ENCODE measurements at places on chromosomes 3 and 15.

DNA sequence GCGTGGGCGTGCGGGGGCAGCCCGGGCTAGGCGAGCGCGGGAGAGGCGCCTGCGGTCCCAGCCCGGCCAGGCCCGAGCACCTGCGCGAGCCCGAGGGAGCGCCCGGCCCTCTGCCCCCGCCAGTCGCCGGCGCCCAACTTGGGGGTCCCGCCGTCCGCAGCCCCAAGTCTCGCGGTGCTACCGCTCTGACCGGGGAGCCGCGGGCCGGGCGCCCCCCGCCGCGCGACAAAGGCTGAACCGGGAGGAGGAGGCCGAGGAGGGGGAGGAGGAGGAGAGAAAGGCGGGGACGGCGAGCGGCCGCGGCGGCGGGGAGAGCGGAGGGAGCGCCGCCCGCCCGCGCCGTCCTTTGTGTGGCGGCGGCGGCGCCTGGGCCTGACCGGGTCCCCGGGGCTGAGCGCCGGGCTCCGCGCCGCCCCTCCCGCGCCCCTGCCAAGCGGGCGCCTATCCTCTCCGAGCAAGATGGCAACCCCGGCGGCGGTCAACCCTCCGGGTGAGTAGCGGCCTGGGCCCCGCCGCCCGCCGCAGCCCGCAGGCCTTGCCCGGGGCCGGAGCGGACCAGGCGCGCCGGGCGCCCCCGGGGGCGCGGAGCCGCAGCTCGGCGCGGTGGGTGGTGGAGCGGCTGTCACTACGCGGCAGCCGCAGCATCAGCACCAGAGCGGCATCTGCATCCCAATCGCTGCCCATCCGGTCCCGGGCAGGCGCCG is at the start of gene ARNT2:
TSS of gene ARNT2 (plus strand) at position 326 of the 704 bp plus-strand sequence. CDS start at position 460, 134 bp downstream.
- DNase-seq, result no peak

DNA sequence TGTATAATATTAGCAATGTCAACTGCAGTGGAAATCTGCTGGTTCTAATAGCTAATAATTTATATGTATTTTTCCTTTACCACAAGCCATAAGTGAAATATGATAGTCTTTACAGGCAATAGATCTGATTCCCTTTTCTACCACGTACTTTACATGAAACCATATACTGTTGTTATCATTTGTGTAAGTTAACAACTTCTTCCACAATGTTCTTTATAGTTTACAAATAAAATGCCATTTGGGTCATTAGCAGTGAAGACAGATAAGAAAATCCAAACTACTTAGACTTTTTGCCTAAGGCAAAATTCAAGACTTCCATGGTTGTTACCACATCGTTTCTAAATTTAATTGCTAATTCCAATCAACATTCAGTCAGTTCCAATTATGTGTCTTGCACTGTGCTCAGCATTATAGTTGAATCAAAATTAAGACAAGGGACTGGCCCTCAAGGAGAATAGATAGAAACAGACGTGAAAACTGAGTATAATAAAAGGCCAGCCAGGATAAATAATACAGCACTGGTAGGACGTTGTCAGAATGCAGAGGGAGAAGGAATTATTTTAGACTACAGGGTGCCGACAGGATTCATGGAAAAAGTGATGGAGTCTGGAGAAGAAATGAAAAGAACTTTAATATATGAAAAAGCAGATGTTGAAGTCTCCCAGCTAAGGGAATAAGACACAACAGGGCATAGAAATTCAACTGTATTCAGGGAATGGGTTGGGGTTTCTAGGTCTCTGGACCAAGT is 249.8 kb downstream of the ALCAM start:
- DNase-seq, result no peak

DNA sequence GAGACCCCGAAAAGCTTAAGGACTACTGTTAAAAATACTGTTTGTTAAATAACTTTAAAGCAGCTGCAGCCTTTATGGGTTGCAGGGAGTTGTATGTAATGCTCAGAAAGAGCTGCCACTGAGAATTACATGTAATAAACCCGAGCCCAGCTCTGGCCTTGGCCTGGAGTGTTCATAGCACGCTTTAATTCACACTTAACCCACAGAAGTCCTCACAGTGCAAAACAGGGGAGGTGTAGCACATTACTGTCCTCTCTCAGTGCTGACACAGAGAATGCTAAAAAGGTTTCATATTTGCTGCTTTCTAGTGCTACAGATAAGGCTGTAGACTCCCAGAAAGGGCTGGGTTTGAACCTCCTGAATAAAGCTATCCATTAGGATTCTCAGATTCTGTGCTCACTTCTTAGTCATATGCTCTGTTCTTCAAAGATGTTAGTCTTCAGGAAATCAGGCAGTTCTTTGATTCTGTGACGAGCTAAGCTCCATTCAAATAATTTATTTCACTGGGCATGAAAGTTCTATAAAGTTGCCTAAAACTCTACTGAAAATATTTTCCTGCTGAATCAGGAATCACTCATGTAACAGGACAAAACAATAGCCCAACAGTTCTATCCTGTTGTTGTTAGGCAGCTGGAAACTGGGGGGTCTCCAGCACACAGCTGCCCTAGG is 108.0 kb downstream of the SENP2 start:
- no peak for DNase-seq

- DNase-seq, result no peak
Observed at GRCh38 chr3:151293127-151293526, 14.8 kb upstream of the P2RY14 start.

DNA sequence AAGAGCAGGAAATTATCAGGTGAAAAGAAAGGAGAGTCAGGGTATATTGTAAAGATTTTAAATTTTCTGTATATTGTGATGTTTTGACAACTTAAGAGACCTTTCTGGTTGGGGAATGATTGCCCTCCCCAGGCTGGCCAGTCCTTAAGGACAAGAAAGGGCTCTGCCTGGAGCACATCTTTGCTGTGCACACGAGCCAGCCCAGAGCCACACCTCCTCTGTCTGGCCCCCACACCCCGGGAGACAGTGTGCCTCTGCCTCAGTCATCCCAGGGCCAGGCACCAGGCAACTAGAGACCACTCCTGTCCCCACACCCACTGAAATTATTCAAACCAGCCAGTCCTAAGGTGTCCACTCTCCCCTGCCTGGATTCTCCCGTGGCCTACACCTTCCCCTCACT is 67.1 kb downstream of the KBTBD12 start:
- no peak for DNase-seq

GRCh38 chr3:194982472-194982871 is 288.5 kb downstream of the XXYLT1 start:
- DNase-seq, result no peak

- peak; percentile 68 for DNase-seq
Observed at GRCh38 chr15:64809649-64810496, 15.6 kb downstream of the PIF1 start.

GRCh38 chr3:115666920-115667737 is 43.8 kb downstream of the GAP43 start:
- DNase-seq, result no peak

DNA sequence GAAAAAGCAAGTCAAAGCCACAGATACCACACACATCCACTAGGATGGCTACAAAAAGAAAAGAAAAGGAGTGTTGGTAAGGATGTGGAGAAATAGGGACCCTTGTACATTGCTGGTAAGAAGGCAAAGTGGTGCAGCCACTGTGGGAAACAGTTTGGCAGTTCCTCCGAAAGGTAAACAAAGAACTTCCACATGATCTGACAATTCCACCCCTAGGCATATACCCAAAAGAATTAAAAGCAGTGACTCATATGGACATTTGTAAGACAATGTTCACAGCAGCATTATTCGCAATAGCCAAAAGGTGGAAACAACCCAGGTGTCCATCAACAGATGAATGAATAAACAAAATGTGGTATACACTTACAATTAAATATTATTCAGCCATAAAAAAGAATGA is 22.2 kb upstream of the GMPPB start:
- DNase-seq, result no peak

DNA sequence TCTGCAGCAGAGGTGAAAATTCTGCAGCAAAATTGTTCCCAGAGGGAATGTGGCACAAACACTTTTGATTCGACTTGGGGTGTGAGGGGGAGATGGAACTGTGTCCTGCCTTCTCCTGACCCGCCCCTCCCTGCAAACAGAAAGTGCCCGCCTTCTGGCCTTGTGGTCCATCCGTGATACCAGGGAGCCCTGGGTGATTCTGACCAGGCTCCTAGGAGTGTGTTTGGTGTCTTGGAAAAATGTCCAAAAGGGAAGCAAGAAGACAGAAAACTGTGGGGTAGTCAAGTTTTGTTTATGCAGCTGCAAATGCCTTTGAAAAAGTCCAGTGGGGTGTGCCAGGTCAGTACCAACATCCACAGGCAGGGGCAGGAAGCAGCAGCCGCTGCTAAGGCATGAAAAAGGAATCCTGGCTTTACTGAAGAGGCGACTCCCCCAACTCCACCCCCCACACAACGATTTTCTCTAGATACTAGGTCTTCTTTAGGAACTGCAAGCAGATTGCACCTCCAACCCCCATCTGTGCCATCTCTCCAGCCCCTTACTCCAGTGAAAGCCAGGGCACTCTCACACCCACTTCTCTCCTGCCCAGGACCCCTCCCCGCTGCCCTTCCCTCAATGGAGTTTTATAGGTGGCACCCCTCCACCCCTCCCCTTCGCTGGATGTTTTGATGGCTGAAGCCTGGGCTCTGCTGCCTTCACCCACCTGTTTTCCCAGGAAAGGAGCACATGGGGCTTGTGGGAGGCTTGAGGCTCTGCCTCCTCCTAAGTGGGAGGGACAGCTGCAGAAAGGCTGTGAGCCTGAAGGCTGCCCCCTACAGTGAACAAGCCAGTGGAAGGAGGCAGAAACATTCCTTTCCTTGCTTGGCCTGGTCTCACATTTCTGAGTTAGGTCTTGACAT is 82.4 kb upstream of the HERC1 start:
- peak; percentile 32 for DNase-seq

DNA sequence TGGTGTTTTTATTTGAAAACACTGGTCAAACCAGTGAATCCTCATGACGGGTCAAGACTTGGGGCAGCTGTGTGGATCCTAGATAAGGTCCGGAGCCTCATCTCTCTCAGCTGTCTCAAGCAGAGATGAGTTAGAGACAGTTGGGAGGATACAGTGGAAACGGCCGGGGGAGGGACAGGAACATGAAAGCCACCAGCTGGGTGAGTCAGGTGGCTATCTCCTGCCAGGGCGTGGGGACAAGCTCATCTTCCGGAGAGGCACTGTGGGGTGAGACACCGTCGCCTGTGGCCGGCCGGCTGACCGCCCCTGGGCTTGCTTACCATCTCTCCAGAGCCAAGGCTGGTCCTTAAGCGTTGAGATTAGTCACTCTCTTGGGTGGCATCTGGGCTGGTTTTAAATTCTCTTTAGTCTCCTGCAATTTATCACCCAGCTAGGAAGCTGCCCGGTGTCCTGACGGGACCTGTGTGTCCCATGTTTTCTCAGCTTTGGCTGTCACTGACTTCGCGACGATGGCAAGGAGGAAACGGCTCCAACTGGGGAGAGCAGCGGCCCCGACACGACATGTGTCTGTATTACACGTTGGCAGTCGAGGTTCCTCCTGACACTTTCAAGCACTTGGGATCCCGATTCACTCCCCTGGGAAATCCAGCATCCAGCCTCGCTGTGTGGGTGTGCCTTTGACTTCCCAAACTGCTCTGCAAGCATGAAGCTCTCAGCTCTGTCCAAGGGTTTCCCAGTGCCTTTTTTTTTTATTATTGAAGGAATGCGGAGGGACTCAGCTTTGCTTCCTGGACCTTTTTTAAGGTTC is 7.5 kb downstream of the ST8SIA2 start:
- DNase-seq, result no peak

GRCh38 chr3:27930052-27930602 is 208.0 kb upstream of the EOMES start:
- DNase-seq, result no peak

DNA sequence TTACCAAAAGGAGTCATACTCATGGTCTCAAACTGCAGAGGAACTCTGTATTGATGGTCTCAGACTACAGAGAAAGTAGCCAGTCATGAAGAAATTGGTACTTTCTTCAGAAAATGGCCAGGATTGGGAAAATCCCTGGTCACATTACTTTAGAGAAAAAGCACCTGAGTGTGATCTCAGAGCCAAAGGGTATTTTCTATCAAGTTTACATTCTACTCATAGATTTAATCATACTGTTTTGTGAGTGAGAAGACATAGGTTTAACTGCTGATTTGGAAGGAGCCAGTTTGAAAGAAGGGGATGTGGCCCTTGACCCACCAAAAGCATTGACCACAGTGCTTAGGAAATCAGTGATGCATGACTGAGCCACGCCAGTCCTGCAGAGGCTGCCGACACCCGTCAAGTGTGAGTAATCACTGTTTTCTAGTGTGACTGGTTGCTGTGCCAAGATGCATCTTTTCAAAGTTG is 203.6 kb downstream of the AKAP13 start:
- no peak for DNase-seq

DNA sequence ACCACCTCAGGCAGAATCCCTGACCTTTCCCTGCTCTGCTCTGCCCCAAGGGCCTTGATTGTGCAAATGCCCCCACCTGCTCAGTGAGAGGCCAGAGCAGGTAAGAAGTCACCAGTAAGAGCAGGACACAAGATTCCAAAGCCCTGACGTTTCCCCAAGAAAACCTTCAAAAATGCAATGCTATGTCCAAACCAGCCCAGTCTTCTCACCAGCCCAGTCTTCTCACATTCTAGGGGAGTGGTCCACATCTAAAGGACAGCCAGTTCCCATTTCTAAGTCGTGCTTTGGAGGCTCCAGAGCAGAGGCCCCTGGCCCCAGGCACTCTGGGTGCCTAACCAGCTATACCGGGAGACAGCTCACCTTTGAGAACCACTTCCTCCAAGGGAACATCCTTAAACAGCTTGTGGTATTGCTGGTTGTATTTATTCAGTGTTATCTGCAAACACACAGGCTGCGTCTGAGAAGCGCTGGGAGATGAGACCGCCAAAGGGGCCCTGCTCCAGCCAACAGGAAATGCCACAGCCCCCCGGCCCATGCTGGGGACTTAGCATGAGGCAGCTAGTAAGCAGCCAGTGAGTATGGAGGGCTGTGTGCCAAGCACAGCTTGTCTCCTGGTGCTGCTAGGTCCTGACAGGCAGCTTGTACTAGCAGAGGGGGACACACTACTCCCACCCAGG is 29.3 kb downstream of the GRAMD2A start:
- DNase-seq, result no peak

DNA sequence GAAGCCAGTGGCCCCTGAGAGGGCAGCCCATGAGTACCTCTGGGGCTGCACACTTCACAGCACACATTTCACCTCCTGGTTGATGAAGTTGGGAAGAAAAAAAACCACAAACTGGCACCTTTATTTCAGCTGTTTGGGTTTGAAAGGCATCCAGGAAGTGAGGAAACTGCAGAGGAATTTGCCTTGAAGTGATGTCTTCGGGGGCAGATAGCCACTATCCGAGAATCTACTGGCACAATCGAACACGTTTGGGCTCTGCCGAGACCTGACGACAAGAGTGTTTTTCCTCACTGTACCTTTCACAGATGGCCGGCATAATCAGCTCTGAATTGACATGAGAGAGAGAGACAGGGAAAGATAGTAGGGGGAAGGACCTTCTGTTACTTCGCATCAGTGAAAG is 59.7 kb downstream of the LRIG1 start:
- peak; percentile 27 for DNase-seq

DNA sequence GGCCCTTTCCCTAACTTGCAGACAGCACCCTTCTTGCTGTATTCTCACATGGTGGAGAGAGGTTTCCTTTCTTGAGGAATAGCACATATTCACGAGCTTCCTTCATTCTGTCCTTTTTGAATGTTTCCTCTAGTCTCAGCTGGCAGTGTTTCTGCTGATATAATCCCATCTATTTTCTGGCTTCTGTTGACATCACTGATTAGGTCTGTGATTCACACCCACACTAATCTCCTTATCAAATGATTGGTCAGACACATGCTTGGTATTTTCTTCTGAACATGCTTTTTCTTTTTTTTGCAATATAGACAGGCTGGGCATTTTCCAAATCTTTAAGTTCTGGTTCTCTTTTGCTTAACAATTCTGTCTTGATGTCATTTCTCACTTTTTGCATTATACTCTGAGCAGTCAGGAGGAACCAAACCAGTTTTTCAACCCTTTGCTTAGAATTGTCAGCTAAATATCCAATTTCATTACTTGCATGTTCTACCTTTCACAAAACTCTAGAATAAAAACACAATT is 65.4 kb downstream of the OXSM start:
- no peak for DNase-seq
